ENCODE measurements at places on chromosomes 1 and 21.

- DNase-seq = no peak
Measured at GRCh38 chr1:161044535-161044907, 1.3 kb downstream of the USF1 start.

GRCh38 chr1:168636642-168637111 lies 60.3 kb downstream of the XCL1 start:
- DNase-seq = peak; percentile 15

DNA sequence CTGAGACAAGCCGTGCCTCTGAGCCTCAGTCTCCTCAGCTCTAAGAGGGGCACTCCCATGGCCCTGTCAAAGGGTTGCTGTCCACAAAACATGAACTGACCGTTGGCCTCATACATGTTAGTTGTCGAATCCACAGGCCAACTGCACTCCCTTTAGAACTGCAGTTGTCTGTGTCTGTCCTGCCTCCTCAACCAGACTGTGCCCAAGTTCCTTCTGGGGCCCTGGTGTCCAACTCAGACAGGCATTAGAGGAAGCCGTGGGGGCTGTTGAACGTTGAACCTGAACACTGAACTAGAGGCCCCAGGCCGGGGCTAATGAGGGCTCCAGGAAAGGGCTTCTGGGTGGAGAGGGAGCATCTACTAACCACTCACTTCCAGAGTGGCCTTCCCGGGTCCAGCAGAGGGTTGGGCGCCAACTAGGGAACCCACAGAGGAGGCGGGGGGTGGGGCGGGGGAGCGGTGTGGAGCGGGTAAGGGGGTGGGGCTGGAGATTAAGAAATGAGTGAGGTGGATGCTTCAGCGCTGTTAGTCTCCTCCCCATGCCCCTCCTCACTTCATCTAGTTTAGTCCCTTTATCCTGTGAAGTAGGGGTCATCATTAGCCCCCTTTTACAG lies at the start of gene RAB42:
RAB42 (plus strand) TSS at position 558 of the 613 bp plus-strand sequence. CDS start 247 bp downstream, outside the sequence.
- DNase-seq = peak; percentile 63

- DNase-seq = no peak
Measured at GRCh38 chr21:16367079-16367478, 637.3 kb downstream of the USP25 start.

DNA sequence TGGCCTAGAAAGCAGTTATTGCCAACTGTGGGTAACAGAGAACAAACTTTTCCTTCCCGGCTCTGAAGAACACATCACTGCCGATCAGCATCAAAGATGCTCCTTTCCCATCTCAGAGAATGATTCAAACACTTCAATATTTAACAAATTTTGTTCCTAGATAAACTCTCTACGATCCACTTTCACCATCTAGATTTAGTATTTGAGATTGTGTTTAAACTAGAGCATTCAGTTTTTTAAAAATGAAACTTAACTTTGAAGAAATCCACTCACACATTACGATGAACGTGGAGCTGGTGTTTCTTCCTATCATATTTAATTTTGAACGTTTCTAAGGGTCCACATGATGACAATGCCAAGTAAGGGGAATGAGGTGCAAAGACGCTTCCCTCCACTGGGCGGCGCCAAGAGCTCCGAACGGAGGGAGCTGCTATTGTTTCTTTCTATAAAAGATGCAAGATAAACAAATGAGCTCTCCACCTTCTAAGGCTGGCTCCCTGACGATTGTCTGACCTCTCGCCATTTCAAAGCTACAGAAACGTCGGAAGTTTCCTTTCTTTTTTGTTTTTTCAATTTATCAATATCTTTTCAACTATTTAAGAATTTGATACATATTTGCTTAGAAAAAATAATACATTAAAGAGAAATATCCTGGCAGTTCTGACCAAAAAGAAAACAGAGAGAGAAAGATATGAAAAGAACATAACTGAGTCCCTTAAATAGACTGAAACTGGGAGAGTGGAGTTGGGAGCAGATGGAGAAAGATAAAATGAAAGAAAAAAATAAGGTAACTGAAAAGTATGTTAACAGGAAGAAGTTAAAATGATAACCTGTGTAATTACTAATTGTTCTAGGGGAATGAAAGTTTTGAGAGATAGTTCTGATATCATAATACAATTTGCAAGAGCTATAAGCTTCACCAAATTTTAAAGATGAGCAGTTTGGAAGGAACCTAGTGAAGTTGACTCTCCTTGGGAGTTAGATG lies 4.4 kb upstream of the BARHL2 start:
- peak; percentile 53 for DNase-seq

DNA sequence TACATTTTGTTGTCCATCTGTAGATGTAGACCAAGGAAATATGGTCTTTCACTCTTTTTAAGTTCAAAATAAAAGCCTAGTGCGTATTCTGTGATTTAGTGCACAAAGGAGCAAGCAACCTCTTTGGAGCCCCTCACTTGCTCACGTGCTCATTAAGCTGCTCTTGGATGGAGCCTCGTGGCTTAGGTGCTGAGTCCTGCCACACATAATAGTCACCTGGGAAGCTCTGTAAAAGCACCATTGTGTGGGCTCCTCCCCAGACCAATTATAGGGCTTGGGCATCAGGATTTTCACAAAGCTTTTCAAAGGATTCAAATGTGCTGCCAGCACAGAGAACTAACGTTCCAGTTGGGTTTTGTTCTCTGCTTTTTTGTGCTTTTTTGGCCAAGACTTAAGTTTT lies 85.0 kb downstream of the PCP4 start:
- DNase-seq = no peak

- no peak for DNase-seq
Measured at GRCh38 chr1:218503102-218503501, 158.0 kb downstream of the TGFB2 start.

All from inflammatory macrophage (primary cell).